ENCODE measurements at places on chromosomes 7 and 10.

GRCh38 chr10:116973946-116974455 lies 31.0 kb downstream of the SHTN1 start:
- no peak for DNase-seq

- DNase-seq: no peak
These were observed 130.4 kb upstream of the AOAH start for GRCh38 chr7:36854652-36855051.

DNA sequence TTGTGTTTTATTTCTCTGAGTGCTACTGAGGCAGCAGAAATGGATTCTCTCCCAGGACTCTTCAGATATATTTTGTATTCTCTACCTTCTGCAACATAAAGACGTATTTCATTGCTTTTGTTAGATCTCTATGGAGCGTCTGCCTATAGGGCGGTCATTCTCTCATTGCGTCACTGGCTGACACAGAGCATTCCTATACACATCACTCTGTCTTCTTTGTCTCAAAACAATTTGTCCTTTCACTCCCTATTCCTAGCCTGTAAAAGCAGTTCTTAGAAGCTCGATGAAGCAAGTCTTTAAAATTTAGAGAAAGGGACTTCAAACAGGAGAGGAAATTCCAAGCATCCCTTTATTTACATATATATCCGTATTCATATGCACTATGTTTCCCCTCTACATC lies 120.6 kb downstream of the CPED1 start:
- no peak for DNase-seq

- no peak for DNase-seq
These were observed 114.2 kb downstream of the EGFR start for GRCh38 chr7:55132890-55133551.

- DNase-seq: no peak
These were observed 77.8 kb downstream of the CUBN start for GRCh38 chr10:17051851-17052250.

GRCh38 chr7:26245150-26245549 lies 43.6 kb downstream of the CBX3 start:
- no peak for DNase-seq

DNA sequence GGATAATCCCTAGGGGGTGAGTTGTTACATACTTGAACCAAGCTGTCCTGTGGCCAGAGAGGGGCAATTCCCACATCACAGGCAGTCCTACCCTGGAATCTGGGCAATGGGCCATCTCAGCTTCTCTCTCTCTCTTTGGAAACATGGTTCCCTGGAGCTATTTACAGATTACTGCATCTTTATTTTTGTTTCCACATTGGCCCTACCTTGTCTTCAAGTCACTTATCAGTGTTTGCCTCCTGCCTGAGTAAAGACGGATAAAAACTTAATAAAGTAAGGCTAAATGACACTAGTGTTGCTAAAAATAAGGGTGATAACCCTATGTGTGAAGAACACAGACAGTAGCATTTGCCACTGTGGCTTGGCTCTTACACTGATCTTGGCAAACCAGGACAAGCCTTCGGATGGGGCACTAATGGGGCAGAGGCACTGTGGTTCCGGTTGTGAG lies 228.2 kb downstream of the GFRA1 start:
- DNase-seq: peak; percentile 68

DNA sequence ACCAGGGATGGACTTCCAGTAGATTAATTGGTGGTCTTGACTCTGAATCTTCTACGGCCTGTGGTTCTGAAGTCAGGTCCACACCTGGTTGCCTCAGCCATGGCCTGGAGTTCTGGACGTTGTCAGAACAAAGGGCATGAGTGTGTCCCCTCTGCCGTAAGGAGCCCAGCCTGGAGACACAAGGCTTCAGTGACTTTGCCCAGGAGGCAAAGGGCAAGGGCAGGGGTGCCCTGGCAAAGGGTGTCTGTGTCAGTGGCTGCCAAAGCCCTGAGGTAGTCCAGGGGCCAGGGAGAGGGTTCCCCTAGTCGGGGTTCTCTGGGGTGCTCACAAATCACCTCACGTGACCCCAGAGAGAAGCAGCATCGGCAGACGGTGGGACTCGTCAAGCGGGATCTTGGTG lies 273.2 kb upstream of the ZNF32 start:
- no peak for DNase-seq

Data from left lobe of liver (tissue), 2 donors.